ENCODE measurements at places on chromosomes 7 and 10.

- no peak for DNase-seq
These were observed 39.4 kb downstream of the PHTF2 start for GRCh38 chr7:77837966-77838365.

DNA sequence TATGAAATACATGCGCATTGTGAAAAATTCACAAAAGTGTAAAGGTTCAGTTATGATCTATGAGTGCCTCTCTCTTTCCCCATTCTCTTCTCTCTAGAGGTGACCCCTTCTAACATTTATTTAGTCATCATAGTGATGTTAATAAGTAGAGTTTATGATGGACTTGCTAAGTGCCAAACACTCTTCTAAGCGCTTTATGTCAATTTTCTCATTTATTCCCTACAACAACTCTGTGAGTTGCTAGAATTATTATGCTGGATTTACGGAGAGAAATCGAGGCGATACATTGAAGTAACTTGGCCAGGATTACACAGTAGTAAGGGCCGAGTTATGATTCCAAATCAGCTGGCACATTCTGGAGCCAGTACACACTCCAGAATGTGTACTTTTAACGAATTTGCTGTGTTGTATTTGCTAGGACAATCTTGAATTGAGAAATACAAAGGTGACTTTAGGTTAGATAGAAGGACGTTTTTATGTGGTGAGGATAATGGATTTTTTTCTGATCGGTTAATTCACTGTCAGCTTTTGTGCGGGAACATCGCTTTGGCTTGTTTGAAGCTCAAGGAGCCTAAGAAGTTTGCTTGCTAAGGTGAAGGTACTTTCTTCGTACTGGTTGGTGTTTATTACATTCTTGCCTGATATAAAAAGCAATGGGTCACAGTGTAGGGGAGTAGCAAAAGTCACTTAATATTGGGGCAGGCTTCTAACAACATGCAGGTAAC is 1.4 kb downstream of the ATRNL1 start:
- no peak for DNase-seq

DNA sequence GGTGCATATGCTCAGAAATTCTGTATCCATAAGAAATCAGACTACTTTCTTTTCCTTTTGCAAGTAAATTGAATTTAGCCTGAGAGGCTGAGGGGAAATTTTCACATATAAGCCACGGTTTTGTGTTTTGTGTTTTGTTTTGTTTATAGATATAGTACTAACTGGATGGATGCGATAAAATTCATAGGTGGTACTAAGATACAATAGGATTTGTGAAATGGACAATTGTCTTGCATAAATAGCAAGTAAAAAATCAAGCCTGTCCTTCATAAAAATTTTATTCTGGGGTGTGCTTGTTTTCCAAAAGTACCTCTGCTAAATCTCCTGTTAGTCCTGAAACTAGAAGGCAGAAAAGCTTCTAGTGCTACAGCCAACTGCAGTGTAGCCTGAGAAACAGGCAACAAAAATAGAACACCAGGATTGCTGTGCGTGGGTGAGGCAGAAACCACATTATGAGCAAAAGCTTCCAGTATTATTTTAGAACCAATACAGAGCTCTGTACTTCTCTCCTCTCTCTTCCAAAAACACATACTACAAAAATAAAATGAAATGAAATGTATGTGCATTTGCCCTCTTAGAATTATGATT is 634 bp upstream of the HDAC9 start:
- no peak for DNase-seq

DNA sequence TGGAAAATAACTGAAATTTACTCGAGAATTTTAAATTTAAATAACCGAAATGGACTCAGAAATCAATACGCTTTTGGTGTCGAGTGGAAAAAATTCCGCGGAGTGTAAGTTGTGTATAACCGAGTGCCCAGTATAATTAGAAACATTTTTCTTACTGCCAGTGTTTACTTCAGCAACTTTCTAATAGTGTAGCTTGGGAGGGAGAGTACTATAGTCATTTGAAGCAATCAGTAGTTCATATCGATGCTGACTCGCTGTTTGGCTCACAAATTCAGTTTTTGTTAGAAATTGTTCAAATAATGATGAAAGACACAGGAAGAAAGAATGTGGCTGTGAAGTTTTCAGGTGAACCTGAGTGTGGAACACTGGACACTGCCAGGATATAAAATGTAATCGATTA is 658.6 kb upstream of the FOXK1 start:
- no peak for DNase-seq

- no peak for DNase-seq
These were observed 149.2 kb upstream of the GHITM start for GRCh38 chr10:83990126-83990525.

DNA sequence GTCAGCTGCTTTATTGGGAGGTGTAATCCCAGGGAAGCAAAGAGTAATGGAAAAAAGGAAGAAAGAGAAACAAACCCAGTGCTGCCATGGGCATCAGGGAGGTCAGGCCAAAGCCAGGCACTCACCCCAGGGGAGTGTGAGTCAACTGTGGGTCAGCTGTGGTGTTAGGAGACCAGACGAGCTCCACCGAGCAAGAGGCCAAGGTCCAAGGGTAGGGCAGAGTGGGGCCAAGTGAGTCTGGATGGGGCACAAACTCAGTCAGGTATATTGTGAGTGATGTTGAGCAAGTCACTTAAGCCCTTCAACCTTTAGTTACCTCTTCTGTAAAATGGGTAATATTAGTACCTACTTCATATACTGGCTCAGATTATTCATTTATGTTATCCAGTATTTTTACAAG is 30.4 kb upstream of the CDK13 start:
- DNase-seq = no peak

DNA sequence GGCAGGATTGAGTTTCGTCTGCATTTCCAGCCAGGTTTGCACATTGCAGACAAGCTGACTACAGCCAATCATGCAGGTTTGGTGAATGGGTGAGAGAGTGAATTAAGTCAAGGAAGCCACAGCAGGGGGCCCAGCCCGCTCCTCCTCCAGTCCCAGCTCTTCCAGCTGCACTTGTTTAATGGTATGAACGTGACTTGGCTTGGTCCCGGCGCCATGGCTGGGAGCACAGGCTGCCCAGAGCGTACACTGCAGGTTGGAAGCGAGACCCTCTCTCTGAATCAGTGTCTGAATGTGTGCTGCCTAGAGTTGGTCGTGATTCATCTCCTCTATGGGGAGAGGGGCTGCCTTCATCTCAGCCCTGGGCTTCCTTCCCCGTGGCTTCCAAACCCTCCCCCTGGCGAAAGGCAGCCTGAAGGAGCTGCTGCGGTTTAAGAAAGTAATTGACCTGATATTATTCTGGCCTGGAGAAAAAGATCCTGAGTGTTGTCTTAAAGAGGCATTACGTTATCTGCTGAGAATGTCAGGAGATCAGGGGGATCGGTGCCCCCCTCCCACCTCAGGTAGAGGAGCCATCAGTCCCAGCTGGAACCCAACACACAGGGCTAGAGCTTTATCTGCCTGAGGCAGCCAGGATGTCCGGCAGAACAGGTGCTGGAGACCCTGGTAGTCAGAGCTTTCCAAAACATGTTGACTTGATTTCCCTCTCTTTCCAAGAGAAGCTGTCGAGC is 132.1 kb downstream of the COL26A1 start:
- no peak for DNase-seq

DNA sequence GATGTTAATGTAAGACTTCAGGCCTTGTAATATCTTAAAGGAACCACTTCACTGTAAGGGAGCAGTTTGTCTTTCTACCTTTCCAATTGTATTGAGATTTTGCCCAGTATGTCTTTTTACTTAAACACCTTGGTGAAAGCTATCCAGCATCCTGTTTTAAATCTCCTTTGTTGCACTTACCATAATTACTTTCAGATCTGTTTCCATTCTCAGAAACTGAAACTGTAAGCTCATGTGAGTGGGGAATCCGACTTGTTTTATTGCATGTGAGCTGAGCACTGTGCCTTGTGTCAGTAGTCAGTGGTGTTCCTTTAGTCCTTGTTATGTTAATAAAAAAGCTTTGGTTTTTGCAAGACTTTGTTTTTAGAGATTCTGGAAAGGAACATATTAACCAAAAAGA is 42.2 kb downstream of the BMPR1A start:
- DNase-seq = no peak

DNA sequence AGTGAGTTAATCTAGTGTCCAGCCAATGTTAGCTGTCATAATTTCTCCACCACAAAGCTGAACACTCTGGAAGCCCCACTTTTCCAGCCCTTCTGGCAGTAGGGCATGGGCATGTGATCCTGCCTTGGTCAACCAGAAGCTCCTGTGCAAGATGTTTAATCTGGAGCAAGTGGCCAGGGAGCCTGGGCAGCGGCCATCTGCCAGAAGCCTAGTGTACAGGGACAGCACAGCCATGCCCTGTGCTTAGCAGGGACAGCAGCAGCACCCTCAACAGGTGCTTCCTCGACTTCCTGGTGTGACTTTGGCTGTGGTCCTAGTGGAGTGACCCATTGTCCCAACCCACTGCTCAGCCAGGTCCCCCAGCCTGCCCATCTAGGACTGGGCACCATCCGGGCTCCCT is 10.3 kb downstream of the RBP3 start:
- no peak for DNase-seq

GRCh38 chr10:369684-370448 is 234.6 kb downstream of the ZMYND11 start:
- DNase-seq = no peak

- DNase-seq = peak; percentile 23
These were observed 124.5 kb downstream of the MYOF start for GRCh38 chr10:93357680-93358079.

DNA sequence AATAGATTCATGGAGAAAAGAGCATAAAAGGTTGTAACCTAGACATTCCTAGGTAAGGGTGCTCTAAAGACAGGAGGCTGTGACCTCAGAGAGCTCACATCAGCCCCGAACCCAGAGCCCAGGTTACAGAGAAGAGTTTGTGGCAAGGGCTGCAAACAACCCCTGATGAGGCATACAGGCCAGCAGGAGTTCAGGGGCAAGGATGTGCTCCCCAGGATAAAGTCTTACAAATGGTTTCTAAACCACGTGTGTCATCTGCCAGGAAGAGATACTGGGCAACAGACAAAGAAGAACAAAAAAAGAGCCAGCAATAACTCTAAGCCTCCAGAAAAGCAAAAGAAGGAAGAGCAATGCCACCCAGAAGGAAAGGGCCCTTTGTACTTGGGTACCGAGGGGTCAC is 27.7 kb downstream of the NCAPG2 start:
- no peak for DNase-seq

- no peak for DNase-seq
These were observed 34.8 kb upstream of the MKI67 start for GRCh38 chr10:128161031-128161430.

GRCh38 chr7:31767686-31768358 is 80.8 kb downstream of the PPP1R17 start:
- DNase-seq = no peak

DNA sequence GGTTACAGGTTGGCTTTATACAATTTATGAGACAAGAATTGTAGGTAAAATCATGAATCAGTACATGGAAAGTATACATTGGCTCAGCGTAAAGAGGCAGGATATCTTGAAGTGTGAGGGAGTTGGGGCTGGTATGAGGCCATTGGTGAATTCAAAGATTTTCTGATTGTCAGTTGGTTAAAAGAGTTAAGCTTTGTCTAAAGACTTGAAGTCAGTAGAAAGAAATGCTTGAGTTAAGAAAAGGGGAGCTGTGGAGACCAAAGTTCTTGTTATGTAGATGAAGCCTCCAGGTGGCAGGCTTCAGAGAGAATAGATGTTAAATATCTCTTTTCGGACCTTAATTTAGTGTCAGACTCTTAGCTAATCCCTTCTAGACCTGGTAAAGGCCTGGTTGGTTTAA is 341.0 kb downstream of the GALNT17 start:
- no peak for DNase-seq

DNA sequence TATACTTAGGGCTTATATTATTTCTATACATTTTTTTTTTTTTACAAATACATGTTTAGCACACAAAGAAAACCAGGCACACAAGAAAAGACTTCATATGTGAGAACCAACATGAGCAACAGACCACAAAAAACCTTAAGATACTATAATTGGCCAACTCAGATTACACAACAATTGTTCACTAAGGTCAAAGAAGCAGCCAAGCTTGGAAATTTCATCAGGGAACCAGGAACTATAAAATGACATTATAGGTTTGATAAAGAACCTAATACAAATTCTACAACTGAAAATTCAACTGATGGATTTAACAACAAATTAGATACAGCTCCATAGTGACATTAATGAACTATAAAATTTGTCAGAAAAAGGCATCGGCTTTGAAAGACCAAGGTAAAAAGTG is 4.4 kb upstream of the LUC7L2 start:
- no peak for DNase-seq

GRCh38 chr7:22826593-22826992 is 3.9 kb upstream of the TOMM7 start:
- no peak for DNase-seq

DNA sequence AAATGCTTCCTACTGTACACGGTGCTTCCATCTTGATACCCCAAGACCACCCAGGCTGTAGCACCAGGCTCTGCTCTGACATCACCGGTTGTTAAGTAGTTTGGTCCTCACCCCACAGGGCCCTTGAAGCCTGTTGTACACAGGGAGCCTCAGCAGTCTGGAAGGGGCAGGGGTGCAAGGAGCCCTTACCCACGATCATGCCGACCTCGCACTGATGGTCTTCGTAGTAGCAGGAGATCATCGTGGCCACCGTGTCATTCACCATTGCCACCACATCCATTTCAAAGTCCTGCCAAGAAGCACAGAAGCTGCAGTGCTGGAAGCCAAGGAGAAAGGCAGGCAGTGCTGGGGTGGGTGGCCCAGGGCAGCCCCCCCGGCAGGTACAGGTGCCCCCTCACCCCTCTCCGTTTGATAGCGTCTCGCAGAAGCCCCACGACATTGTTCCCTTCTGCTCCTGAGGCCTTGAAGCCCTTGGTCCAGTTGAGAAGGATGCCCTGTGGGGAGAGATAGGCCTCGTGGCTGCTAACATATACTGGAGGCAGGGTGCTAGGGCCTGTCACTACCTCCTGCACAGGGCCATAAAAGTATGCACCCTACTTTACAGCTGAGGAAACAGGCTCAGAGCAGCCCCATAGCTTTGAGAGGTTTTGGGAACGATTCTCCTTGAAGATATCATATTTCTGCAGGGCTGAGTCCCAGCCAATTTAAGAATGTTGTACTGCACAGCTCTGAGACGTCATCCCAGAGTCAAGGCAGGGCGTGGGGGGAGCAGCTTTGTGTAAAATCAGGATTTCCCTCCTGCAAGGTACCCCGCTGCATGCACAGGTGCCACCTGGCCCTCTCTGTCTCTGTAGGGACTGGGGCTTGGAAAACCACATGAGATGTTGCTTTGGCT is 8.7 kb upstream of the MYL7 start:
- no peak for DNase-seq

- no peak for DNase-seq
These were observed at the start of gene CYP2E1 for GRCh38 chr10:133526957-133527588. Gene CYP2E1, plus strand, starts transcription at chr10:133527363. Its CDS starts 33 bp downstream, at chr10:133527396.

DNA sequence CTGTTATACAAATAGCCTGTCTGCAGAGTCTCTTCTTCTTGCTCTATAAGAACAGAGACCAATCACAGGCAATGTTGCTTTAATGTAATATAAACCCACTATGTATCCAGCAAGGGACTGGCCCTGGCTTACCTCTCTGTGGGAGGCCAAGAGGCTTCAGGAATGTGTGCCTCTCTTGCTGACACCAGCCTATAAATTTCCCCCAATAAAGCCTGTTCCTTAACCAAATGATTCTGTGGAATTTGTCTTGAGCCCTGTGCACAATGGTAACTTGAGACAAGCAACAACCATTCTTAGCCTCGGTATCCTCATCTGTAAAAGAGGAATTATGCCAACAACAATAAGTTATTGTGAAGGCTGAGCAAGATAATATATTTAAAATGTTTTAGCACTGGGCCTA is 563.7 kb downstream of the GRM8 start:
- no peak for DNase-seq
